ENCODE measurements at places on chromosomes 1 and 21. TPM values are rescaled to one million over a fixed set of nuclear protein-coding genes. Genes with fewer than 3 reads are reported as not detected.
A peak's percentile ranks its signal among the peaks of the same experiment; 100 is the strongest.

- DNase-seq: no peak
These were observed 169.3 kb upstream of the CACNA1E start for GRCh38 chr1:181314010-181314409.

DNA sequence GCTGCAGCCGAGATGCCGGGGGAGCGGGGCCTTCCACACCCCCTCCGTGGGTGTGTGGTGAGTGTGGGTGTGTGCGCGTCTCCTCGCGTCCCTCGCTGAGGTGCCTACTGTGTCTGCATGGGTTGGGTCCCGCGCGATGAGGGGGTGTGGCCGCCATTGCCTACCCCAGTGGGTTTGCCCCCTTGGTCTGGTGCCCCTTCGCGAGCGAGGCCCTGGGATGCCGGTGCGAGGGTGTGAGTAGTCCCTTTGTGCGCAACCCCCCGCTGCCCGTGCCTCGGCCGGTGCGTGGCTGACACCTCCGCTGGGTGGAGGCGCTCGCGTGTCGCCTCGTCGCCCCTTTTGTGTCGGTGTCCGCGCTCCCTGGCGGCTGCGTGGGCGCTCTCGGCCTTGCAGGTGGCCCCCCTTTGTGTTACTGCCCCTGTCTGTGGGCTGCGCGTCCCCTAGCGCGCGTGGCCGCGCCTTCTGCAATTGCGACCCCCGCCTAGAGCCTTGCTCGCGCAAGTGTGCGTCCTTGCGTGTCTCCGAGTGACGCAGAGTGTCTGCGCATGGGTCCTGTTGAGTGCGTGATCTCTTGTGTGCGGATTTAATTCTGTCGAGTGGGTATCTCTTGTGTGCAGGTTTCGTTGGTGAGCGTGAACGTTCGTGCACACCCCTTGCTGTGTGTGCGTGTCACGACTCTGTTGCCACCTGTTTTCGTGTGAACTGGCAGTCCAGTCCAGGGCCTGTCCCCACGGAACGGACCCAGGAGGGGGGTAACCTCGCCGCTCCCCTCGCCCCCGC, 553 bp downstream of the TTC3 start:
- peak; percentile 79 for DNase-seq

Gene CHI3L2
- total RNA-seq: 3.3 TPM

DNA sequence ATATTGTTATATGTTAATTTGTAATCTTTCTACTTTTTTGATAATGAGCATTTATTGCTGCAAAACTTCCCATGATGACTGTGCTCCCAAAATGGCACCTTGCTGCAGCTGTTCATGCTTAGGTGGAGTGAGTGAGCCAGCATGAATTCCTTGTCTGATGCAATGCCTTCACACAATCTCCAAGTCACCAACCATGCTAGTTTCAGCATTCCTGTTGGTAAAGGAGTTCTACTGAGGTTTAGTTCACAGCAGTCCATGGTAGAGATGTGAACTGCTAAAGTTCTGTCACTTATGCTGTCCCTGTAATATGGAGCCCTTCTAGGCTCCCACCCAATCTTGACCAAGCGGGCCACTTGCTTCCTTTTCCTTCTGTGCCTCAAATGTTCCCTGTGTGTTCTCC, 26.2 kb upstream of the PRKACB start:
- DNase-seq: no peak

GRCh38 chr1:167169642-167170041, 51.0 kb upstream of the POU2F1 start:
- DNase-seq: no peak

Gene FCRL2
- total RNA-seq: 0.31 TPM

DNA sequence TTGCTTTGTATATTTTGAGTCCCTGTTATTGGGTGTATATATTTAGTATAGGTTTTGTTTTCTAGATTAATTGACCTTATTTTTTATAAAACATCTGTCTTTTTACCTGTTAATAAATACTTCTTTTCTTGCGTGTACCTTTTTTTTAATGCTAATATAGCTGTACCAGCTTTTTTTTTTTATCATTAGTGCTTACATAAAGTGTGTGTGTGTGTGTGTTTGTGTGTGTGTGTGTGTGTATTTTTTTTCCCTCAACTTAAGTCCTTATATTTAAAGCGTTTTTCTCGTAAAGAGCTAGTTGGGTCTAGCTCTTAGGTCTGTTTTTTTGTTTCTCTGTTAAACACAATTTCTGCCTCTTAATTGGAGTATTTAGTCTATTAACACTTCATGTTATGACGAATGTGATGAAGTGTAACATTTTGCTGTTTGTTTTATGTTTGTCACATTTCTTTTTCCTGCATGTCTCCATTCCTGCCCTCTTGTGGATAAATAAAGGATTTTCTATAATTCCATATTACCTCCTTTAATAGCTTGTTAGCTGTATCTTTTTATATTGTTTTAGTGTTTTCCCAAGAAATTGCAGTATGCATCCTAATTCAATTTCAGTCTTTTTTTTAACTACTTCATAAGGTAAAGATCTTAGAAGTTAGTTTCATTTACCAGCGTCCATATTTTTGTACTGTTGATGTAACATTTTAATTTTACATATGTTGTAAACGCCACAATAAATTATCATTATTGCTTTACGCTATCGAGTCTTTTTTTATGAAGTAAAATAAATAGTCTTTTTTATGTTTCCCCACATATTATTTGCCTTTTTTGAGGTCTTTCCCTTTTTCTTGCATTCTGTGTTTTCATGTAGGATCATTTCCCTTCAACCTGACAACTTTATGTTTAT, 4.3 kb downstream of the PRMT2 start:
- no peak for DNase-seq

Gene OR2T2
- total RNA-seq: not detected

GRCh38 chr1:167899253-167899681, 14.7 kb downstream of the ADCY10 start:
- no peak for DNase-seq

Gene MAB21L3
- total RNA-seq: not detected

DNA sequence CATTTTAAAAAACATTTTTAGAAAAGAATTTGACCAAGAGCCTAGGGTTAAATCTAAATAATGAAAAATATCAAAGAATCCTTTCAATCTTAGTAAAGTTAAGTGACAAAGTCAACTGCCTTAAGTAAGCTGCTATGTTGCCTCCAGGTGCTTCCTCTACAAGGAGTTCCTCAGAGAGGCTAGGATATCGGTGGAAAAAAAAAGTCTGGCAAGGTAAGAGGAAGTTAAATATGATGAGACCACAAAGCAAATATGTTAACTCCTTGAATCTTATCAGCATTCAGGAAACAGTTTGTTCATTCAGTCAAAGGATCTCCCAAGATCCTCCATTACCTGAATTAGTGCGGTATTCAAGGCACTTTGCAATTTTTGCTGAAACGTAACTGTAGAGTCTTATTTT, 563.5 kb downstream of the PTPRC start:
- DNase-seq: no peak

DNA sequence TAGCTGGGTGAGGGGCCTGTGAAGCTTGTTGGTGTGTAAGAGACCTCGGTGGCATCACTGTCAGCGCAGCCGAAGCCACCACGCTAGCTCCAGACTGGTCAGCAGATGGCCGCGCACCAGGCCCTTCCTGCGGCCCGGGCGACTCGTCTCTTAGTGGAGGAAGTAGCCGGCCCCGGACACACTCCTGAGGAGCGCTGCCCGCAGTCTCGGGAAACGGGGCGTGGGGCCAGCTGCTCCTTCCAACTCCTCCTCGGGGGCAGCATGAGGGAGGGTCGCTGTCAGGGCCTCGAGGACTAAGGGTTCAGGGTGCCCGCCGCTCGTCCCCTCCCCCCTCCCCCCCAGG, 20.4 kb downstream of the H3-3A start:
- peak; percentile 84 for DNase-seq

DNA sequence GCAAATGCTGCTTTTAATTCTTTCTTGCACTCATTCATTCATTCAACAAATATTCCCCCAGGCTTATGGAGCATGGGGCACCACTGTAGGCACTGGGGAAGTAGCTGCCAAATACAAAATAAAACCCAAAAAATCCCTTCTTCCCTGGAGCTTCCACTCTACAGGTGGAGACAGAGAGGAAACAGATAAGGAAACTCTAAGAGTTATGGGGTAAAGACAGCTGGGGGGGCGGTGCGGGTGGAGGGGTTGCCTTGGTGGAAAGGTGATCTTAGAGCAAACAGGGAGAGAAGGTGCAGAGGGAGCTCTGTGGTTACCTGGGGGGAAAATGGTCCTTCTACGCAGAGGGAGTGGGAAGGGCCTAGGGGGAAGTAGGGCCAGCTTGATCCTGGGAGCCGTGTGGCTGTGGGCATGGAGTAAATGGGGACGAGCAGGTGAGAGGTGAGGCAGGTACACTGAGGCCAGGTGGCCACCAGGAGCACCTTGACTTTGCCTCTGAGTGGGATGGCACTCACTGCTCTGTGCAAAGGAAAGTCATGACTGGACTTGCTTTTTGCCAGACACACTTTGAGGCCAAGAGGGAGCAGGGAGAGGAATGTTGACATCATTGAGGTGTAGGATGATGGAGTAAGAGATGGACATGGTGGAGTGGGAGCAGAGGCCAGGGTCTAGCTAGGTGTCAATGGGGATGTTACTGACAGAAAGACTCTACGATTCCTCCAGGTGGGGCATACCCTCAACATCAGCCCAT, 152.0 kb downstream of the ETS2 start:
- no peak for DNase-seq

DNA sequence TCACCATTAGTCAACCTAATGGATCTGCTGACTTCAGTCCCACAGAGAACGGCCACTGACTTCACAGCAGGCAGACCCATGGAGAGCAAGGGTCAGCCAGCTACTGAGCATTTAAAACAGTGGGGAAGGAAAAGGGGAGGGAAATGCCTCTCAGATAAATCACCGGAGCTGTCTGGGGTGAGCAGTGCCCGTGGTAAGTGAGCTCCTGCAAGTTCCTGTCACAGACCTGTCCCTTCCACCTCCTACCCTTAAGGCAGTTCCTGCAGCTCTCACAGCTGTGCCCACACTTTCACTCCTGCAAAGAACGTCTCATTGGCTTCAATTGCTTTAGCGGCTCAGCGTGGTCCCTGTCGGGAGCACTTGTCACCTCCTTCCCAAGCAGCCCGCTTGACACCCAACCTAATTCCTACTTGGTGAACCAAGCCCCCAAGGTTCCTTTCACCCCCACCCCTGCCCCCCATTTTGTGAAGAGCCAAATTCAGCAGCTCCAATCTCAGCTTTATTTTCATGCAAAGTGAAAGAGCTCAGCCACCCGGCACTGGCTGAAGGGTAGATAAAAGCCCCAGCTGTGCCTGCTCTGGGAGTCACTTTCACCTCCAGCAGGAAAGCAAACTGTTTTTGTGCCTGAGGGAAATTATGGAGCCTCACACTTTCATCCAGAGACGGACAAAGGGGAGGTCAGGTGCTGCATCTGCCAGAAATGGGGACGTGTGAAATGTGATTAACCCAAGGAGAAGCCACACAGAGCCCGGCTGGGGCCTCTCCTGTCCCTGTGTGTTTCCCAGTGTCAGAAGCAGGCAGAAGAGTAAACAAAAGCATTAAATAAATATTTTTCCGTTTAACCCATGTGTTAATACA, 306.2 kb downstream of the TTLL7 start:
- no peak for DNase-seq

- DNase-seq: no peak
These were observed 12.8 kb downstream of the S100A7 start for GRCh38 chr1:153447498-153448170.

Gene SLC22A15
- total RNA-seq: 3.5 TPM

Gene ANGPTL1
- total RNA-seq: 4.1 TPM

DNA sequence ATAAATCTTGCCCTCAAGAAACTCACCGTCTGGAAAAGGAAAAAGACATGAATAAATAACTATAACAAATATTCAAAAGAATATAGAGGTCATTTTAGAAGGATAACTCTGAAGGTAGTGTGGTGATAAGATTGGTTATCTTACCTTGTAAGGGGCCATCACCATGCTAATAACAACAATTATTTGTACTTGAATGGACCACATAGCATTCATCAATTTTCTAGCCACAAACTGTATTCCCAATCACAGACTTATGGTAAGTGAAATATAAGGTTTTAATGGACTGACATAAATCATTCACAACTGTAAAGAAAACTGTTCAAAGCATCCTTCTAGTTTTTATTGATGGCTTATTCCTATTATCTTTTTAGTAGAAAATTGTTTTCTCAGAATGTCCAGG, 57.8 kb downstream of the HMCN1 start:
- DNase-seq: no peak

- DNase-seq: no peak
These were observed 13.9 kb downstream of the TIAM1 start for GRCh38 chr21:31330144-31330483.

DNA sequence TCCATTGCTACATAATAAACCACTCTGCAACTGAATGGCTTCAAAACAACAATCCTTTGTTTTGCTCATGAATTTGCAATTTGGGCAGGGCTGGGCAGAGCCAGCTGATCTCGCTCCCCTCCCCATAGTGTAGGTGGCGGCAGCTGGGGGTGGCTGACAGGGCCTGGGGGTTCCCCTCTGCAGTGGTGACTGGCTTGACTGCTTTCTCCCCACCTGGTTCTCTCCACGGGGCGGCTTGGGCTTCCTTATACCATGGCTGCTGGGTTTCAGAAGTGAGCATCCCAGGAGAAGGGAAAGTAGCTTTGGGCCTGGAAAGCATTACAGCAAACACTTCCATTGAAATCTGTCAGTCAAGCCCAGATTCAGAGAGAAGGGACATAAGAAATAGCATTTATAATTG, 129.7 kb upstream of the ZBTB40 start:
- peak; percentile 21 for DNase-seq

- no peak for DNase-seq
These were observed 180.2 kb downstream of the PTPRU start for GRCh38 chr1:29416267-29417146.

Gene PLPPR5
- not detected for total RNA-seq

DNA sequence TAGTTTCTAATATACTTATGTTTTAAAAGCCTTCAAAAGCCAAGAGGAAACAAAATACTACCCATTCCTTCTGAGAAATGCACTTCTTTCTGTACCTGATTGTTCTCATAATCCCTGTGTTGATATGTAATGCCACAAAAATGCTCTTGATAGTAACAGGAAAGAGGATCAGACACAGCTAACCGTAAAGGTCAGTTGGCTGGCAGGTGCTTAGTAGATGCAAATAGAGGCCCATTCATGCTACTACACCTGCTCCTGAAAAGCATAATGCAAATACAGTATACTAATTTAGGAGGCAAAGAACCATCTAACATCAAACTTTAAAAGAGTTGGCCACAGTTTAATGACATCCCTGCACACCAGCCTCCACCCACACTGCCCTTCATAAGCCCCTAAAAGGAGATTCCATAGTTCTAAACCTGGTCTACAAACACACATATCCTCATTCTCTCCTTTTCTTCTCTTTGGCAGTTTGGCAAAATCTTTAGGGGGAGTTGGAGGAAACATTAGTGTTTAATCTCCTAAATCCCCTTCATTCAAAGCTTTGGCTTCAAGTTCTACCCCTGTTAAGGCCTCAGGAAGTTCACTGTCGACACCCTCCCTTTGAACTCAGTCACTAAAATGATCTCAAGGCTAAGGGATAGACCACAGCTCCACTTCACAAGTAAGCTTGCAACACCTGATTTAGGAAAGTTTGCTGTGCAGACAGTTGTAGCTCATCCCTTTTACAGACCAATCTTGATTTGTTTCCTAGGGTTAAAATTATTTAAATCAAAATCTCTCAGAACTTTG, 2.9 kb upstream of the CD46 start:
- no peak for DNase-seq

Gene GUCA2A
- total RNA-seq: not detected

- no peak for DNase-seq
These were observed 171.4 kb upstream of the GORAB start for GRCh38 chr1:170360601-170361000.

- no peak for DNase-seq
These were observed 2.5 kb downstream of the FMN2 start for GRCh38 chr1:240094041-240094722.

GRCh38 chr1:201022820-201023516, 546 bp downstream of the KIF21B start:
- no peak for DNase-seq

GRCh38 chr1:231419147-231419546, 2.9 kb downstream of the EGLN1 start:
- DNase-seq: no peak

Gene NTMT2
- total RNA-seq: not detected

Measured in sciatic nerve (tissue), 2 donors.